ENCODE measurements at places on chromosomes 5 and 9. TPM values are rescaled to one million over a fixed set of nuclear protein-coding genes. Genes with fewer than 3 reads are reported as not detected.
A peak's percentile ranks its signal among the peaks of the same experiment; 100 is the strongest.

- no peaks in the 10 kb centered on the region for H3K27me3 ChIP-seq
- peak overlapping the region; percentile 99 for H3K4me3 ChIP-seq
- DNase-seq = no peak
- H3K27ac ChIP-seq = peak overlapping the region; percentile 99
Observed at GRCh38 chr9:33291031-33291397, 698 bp downstream of the NFX1 start.

DNA sequence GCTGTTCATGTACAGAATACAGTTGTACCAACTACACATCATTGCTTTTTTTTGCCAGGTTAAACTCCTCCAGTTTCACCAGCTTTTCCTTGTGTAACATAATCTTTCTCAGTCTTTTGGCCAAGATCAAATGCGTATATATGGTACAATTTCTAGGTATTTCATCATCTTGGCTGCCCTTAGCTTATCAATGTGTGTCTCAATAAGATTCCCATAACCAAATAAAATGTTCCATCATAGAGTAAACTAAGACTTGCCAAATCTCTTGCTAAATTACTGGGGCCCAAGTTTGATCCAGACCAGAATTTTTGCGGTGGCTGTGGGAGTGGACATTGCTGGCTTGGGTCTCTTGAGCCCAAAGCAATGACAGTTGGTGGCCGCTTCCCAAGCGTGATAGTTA lies 24.3 kb upstream of the ERBIN start:
- H3K4me3 ChIP-seq = no peak overlapping the region
- H3K4me1 ChIP-seq = no peaks in the 10 kb centered on the region
- peaks cover 4% of the 10 kb centered on the region for H3K27me3 ChIP-seq
- no peaks in the 10 kb centered on the region for H3K36me3 ChIP-seq

The PCDHGA2 gene
- total RNA-seq = 0.72 TPM

GRCh38 chr5:114362197-114362976 lies 517 bp downstream of the KCNN2 start:
- H3K4me3 ChIP-seq = peak overlapping the region; percentile 96
- DNase-seq = no peak
- no peaks in the 10 kb centered on the region for H3K36me3 ChIP-seq

The IL17B gene
- not detected for total RNA-seq

All from progenitor cell of endocrine pancreas (in vitro differentiated cells).